ENCODE measurements at places on chromosomes 1 and 21.

GRCh38 chr1:18396247-18396980 is 84.3 kb upstream of the KLHDC7A start:
- no peak for DNase-seq

- no peak for DNase-seq
Observed at GRCh38 chr1:113046569-113046968, 26.4 kb upstream of the LRIG2 start.

DNA sequence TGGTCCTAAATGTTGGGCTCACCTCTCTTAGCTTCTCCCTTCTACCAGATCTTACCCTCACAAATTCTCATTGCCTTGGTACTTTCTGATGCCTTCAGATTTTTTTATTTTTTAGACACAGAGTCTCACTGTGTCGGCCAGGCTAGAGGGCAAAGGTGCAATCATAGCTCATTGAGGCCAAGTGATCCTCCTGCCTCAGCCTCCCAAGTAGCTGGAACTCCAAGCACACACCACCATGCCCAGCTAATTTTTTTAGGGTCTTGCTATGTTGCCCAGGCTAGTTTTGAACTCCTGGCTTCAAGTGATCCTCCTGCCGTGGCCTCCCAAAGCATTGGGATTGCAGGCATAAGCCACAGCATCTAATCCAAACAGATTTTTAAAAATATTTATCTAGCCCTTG is 69.4 kb downstream of the ZSWIM5 start:
- no peak for DNase-seq

- DNase-seq: no peak
Observed at GRCh38 chr1:24465099-24465498, 37.5 kb upstream of the RCAN3 start.

DNA sequence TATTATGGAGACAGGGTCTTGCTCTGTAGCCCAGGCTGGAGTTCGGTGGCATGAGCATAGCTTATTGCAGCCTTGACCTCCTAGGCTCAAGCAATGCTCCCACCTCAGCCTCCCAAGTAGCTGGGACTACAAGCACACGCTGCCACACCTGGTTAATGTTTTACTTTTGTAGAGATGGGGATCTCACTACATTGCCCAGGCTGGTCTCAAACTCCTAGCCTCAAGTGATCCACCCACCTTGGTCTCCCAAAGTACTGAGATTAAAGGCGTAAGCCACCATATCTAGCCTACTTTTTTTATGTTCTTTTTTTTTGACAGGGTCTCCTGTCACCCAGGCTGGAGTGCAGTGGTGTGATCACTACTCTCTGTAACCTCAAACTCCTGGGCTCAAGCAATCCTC is 5.9 kb upstream of the BCL2L15 start:
- no peak for DNase-seq

GRCh38 chr1:106817575-106817974 is 238.9 kb upstream of the PRMT6 start:
- no peak for DNase-seq
